GM06990 (cell line): ENCODE measurements at places on chromosomes 11 and 22.
A peak's percentile ranks its signal among the peaks of the same experiment; 100 is the strongest.

DNA sequence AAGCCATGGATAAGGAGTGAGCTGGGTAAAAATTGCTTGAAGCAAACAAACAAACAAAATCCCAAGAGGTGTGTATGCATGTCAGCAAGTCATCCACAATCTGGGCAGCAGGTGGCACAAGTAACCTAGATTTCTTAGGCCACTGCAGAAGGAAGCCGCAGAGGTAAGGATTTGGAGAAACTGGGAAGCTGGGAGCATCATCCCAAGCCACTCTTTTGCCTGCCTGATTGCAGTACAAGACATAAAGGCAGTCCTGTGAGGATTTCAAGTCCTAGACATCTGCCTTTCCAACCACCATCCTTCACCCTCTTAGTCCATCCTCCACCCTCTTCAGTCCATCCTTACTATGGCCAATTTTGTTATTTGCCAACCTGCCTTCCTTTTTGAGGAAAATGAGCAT, 67.2 kb upstream of the BMAL1 start:
- no peak for DNase-seq

GRCh38 chr11:111416231-111416960, 37.3 kb upstream of the POU2AF1 start:
- no peak for DNase-seq

GRCh38 chr11:64453466-64453865, 94.5 kb downstream of the RPS6KA4 start:
- no peak for DNase-seq

GRCh38 chr22:48851933-48852549, 975.6 kb downstream of the BRD1 start:
- DNase-seq: no peak

DNA sequence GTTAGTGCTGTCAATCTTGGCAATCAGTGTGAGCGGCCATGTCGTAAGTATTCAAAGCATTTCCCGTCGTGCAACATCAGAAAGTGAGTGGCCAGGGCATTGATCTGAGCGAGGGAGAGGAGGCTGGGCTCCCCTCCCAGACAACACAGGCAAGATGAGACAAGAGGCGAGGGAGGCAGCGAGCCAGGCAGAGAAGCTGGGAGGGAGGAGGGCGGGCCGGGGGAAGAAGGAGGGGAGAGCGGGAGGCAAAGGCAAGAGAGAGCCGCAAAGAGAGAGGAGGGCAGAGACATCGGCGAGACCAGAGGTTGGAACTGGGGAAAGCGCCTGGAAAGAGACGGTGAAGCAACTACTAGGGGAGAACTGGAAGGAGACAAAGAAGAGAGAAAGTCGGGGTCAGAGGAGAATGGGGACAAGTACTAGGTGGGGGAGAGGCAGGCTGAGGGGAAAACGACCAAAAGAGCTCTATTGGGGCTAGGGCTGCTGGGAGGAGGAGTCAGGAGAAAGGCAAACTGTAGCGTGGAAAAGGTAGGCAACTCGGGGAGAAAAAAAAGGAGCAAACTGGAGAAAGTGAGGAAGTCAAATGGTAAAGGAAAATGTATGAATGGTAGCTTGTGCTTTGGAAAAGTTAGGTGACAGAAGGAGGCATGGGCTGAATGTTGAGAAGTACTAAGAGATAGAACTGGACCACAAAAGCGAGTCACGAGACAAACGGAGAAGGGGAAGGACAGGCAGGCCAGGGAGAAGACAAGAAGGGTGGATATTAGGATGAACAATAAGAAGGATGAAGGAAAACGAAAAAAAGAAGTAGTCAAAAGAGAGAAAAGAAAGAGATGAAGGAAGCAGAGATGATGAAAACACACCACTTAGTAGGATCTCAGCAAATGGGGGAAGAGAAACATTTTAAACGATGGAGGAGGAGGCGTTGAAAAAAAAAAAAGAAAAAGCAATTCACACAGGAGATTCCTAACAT, 130.5 kb upstream of the C11orf58 start:
- DNase-seq: no peak

- DNase-seq: no peak
These were observed 170.1 kb upstream of the CADM1 start for GRCh38 chr11:115674176-115674936.

DNA sequence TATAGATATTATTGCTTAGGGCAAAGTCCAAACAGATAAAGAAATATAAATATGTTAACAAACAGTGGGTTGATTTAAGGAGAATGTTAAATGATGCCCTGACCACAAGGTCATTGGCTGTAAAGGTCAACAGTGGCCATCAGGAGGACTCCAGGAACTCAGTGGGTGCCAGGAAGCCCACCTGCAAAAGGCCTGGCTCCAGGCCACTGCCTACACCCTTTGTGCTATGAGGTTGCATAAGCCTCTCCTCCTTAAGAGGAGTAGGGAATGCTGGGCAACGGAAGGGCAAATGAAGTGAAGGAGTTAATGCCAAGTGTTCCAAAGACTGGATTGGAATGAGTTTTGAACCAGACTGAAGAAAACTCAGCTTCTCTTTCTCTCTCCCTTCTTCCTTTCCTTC, 73.3 kb upstream of the ALX4 start:
- DNase-seq: no peak

GRCh38 chr22:49673048-49673447, 154.6 kb downstream of the BRD1 start:
- no peak for DNase-seq

GRCh38 chr11:134584706-134585445, 172.8 kb upstream of the B3GAT1 start:
- DNase-seq: no peak

GRCh38 chr11:69841859-69842698, 22.9 kb upstream of the FGF3 start:
- DNase-seq: no peak

- no peak for DNase-seq
These were observed 13.3 kb downstream of the LPXN start for GRCh38 chr11:58562375-58562800.

DNA sequence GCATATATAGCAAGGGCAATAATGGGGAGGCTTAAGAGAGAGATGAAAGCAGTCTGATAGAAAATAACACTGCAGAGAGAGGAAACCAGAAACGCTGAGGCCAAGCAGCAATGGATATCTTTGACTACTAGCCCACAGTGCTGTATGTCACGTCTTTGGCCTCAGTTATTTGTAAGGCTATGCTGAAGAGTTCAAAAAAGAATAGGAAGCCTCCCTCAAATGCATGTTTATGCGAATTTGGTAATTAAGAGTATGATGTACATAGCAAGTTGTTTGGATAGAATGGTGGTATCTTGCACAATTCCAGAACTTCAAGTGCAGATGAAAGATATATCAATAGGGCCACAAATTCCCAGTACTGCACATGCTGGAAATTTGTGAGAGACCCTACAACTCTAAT, 89.2 kb downstream of the MPPED2 start:
- no peak for DNase-seq

- no peak for DNase-seq
These were observed 58.3 kb downstream of the MYH9 start for GRCh38 chr22:36329254-36330078.

GRCh38 chr11:15852179-15852578, 504.2 kb downstream of the SOX6 start:
- DNase-seq: no peak

DNA sequence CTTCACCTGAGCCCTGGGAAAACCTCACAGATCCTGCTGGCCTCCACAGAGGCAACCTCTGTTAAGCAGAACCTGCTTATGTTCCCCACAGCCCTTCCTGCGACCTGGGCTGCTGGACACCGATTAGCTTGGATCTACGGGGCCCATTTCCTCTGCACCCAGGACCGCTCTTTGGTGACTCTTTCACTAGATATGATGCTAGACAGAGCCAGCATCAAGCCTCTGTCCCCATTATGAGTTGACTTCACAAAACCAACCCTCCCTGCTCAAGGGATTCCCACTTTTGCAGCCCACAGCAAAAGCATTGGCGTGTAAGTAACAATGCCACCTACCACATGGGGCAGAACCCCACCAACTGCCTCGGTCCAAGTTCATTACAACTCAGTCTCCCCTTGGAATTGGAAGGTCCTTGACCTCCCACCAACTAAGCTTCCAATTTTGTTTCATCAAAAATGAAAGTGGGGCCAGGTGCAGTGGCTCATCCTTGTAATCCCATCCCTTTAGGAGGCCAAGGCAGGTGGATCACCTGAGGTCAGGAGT, 15.2 kb upstream of the TMPRSS4 start:
- no peak for DNase-seq

DNA sequence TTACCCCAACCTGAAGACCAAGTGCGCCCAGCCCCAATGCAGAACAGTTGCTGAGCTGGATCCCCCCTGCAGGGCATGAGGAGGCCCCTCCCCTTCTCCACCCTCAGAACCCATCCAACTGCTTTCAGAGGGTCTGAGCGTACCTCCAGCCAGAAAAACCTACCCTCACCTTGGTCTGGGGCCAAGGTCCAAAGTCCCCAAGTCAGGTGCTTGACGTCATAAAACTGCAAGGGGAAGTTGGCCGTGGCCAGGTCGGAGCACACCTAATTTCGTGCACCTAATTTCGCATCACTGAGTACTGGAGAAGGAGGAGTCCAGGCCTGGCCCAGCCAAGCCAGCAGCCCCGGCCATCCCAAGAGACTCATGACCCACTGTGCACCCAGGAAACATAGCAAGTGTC, 289.8 kb downstream of the CTTN start:
- DNase-seq: no peak

DNA sequence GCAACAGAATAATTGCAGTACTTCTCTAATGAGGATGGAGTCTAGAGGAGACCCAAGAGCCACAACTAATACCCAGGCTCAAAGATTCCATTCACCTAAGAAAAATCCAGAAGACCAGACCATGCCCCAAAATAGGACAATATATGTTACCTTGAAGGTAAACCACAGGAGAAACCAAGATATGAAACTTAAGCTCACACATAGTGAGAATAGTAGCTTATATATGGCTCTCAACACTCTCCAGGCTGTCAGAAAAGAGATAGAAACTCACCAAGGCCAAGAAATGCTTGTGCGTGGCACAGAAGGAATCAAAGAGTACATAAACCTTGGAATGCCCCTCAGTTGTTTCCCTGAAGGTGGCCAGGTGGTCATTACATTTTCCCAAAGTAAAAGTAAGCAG, 9.1 kb downstream of the FAM111A start:
- no peak for DNase-seq

DNA sequence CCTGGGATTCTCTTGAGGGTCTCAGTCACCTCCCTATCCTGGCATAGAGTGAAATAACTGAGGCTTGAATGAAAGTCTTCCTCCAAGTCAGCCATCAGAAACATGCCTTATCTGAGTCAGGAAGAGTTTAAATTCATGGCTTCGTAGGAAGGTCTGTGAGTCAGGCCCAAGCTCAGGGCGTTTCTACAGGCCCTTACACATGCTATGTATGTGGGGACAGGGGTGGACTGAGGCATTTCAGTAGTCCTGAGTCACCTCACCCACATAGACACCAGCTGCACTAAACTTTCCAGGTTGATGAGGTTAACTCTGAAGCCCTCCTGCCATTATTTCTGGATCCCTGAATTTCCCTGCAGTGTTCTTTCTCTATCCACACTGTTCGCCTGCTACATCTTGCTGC, 134.6 kb upstream of the RCN1 start:
- no peak for DNase-seq

DNA sequence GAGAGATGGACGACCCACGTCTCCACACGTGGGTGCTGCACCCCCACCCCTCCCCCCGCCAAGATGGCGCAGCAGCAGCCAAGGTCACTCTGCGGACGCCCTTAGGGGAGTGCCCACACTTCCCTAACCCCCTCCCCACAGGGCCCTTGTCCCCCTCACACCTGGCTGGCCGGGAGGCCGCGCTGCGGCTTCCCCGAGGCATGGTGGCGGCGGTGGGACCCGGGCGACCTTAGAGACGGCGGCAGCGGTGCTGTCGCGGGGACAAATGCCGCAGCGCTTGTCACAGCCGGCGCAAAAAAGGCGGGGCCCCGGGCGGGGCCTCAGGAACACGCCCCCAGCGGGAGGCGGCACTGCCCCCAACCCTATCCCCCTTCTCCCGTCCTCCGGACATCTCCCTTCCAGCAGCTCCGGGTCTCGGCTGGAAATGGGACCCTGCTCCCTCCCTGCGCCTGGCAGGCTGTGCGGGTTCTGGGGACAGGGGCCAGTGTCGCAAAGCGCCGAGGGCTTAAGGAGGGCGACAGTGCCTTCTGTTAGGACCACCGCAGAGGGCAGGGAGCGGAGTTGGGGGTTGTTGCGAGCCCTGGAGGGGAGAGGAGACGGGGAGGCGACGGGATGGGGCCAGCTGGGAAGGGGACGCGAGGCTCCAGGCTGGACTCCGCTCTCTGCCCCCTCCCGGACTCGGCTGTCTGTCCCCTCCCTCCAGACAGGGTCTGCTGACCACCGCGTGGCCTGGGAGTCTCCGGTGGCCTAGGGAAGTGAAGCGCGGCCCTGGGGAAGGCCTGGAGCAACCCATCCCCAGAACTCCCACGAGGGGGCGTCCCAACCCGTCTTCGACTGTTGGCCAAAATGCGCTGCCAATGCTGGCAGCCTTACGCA, at the start of gene CHCHD10:
Gene CHCHD10 (minus strand): TSS at position 300 of the 876 bp plus-strand sequence. CDS start 98 bp downstream, at position 202.
- DNase-seq: peak; percentile 89

DNA sequence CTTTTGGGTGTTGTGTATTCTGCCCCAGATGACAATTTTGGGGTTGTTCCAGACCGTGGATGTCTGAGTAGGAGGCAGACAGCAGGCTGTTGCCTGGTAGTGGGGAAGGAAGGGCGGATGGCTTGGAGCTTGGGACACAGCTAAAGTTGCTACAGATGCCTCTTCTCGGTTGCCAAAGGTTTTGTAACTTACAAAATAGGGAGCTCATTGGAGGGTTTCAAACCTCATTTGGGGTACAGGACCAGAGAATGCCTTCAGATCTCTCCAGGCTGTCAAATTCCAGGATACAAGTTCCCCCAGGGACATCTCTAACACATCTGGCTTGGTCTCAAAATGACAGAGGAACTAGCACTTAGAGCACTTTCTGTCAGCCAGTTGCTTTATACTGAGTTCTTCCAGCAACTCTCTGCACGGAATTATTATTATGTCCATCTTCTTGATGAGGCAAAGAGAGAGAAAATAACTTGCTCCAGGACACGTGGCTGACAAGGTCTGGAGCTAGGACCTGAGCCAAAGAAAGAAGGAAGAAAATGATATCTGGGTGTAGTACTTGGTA, 56.0 kb downstream of the SLC1A2 start:
- DNase-seq: no peak

GRCh38 chr22:48257685-48258055, 1495.2 kb downstream of the TBC1D22A start:
- DNase-seq: no peak

GRCh38 chr22:24155627-24156140, 25.6 kb upstream of the SUSD2 start:
- peak; percentile 71 for DNase-seq

GRCh38 chr11:19812096-19812495, 99.5 kb downstream of the NAV2 start:
- no peak for DNase-seq
